ENCODE measurements at places on chromosomes 3 and 15.

GRCh38 chr15:90181776-90182175 is 19.4 kb upstream of the SEMA4B start:
- ATAC-seq: no peak

DNA sequence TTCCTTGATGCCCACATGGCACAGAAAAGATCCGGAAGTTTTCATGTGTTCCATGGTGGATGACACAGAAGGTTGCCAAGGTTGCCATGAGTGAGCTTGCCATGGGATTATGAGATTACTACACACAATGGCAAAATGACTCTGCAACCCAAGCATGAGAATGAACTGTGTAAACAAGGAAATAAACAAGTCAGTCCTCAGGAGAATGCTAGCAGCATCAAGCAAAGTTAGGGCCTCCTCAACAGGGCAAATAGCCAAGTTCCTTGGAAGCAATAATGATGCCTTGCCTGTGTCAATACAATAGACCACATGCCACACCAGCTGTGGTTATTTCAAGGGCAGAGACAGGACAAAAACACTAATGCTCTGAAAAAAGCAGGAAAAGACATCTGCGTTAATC is 41.8 kb downstream of the AQR start:
- ATAC-seq: no peak

GRCh38 chr3:131903988-131904415 is 130.8 kb downstream of the CPNE4 start:
- ATAC-seq: peak; percentile 89

GRCh38 chr3:31176045-31176444 is 281.6 kb upstream of the GADL1 start:
- ATAC-seq: no peak

- no peak for ATAC-seq
Observed at GRCh38 chr15:33142708-33143107, 51.8 kb downstream of the FMN1 start.

- ATAC-seq: no peak
Observed at GRCh38 chr3:129068291-129068886, 7.8 kb downstream of the GP9 start.

DNA sequence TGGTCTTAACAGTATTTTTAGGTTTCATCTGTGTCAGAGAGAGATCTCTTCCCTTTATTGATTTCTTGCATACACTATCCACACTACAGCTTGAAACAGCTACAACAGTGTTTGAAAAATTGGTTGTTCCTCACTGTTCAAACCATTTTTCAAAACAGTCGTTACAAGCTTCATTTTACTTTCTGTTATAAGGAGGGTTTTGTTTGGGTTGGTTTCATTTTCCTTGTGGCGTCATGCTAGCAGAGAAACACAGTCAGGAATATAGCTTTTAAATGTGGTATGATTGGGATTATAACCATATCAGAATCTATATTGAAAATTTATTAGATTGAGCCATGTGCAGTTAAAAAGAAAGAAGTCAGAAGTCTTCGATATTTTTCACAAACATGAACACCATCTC is 400.6 kb downstream of the ZBTB20 start:
- ATAC-seq: no peak

DNA sequence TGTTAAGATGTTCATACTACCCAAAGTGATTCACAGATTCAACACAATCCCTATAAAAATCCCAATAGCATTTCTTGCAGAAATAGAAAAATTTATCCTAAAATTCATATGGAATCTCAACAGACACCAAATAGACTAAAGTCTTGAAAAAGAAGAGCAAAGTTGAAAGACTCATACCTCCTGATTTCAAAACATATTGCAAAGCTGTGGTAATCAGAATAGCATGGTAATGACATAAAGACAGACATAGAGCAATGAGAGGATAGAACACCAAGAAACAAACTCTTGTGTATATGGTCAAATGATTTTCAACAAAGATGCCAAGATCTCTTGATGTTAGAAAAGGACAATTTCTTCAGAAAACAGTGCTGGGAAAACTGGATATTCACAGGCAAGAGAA is 8.3 kb downstream of the GLB1 start:
- ATAC-seq: no peak

DNA sequence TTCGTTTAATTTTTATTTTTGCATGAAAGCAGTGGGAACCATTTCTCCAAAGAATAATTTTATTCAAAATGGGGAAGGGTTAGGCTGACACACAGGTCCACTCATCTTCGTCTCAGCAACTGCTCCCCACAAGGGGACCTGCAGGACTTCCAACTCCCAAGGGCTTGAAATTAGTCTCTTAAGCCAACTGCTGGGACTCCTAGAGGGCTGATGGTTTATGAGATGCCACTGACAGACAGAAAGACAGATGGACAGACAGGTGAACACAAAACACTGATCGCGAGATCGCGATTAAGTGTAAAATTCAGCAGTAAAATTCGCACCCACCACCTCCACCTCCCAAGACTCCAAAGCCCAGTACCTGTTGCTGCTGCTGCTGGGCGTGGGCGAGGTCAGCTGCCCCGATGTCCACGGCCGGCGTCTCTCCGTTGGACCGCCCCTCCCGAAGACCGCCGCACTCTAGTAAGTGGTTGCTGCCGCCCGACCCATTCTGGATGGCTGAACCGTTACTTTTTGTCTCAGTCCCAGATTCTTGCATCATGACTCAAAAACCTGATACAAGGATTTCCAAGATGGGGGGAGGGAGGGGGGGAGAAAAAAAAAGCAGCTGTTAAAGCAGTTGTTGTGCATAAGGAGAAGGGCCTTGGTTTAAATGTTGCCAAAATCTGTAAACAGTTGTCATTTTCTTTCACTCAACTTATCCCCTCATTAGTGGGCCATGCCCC is 385.5 kb downstream of the FOXP1 start:
- ATAC-seq: no peak

DNA sequence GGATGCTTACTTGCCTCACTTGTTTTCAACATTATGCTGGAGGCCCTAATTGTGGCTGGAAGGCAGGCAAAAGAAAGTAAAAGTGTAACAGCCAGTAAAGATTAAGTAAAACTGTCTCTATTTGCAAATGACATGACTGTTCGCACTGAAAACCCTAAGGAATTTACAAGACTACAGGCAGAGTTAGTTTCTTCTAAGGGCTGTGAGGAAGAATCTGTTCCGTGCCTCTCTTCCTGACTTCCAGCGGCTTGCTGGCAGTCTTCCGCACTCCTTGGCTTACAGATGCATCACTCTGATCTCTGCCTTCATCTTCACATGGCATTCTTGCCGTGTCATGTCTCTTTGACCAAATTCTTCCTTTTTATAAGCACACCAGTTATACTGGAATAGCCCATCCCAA is 86.1 kb downstream of the DLG1 start:
- no peak for ATAC-seq

GRCh38 chr3:106025151-106025722 is 156.4 kb upstream of the CBLB start:
- no peak for ATAC-seq

DNA sequence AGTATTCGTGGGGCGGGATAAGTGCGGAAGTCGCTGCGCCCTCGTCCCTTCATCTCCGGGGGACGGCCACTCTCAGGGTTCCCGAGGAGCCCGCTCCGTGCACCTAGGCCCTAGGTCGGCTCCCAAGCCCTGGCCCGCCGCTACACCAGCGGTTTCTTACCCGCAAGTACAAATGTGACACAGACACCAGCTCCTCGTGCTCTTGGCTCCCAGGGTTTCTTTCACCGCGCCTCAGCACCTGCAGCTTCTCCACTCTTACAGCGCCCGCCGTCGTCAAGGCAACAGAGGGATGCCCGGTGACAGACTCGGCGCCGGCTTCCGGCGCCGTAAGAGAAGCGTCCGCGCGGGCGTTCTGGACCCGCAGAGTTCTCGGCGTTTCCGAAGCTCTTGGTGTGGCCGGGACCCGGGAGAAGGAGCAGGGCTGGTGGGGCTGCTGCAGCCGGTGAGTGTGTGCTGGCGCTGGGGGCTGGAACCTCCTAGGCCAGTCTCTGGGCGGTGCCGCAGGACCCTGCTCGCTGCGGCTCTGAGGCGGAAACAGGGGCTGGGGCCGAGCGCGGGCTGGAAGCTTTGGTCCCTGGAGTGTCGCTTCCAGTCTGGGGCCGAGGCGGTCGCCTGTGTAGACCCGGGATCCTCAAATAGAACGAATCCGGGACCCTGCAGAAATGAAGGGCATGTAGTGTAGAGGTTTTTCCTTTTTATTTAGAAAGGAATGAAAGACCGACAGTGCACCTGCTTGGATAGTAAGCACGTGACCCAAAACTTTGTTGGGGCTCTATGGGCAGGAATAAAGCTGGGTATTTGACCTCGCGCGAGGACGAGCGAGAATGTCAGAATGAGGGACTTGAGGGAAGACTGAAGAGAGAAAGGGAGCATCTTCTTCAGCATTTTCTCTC is 155.4 kb upstream of the GOLGA6L4 start:
- ATAC-seq: peak; percentile 81

- ATAC-seq: no peak
Observed at GRCh38 chr15:78768531-78769408, 42.5 kb downstream of the ADAMTS7 start.

- no peak for ATAC-seq
Observed at GRCh38 chr3:152508705-152509104, 240.0 kb downstream of the MBNL1 start.

GRCh38 chr3:148535001-148535400 is 162.7 kb upstream of the AGTR1 start:
- no peak for ATAC-seq

DNA sequence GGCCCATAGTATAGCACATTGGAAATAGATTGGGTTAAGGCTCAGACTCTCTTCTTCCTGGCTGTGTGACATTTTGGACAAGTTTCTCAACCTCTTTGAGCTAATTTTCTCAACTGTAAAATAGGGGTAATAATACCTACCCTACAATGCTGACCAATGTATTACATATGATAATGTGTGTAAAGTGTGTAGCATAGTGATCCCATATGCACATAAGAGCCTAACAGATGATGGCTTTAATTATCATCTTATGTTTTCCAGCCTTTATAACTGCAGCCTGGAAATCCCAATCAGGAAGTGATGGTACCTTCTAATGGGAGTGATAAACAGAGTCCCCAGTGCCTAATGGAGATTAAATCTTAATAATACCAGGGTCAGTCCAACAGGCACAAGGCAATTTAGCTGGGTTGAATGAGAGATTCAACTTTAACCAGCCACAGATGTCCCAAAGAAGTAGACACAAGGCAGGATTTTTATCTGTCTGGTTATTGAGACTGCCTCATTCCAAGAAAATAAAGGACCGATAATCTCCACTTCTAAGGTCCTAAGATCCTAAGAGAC is 12.0 kb downstream of the ADAMTS9 start:
- ATAC-seq: peak; percentile 32

All from SK-N-SH treated with all-trans-retinoic acid at 6 μM for 48 hours (cell line).